ENCODE measurements at places on chromosomes 2 and 18.

DNA sequence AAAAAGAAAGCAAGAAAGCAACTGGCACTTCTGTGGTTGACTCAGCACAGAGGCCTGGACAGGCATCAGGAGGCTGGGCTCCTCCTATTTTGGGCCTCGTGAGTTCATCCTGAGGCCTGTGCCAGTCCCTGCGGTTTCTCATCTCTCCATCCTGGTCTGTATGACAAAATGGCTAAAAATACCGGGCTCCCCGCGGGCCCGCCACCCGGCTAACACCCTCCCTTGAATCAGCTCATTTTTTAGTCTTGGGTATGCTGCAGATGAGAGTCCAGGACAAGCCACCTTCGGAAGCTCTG, 62.3 kb upstream of the YWHAQ start:
- DNase-seq = peak; percentile 81

GRCh38 chr2:180653481-180653880, 326.9 kb upstream of the UBE2E3 start:
- DNase-seq = no peak

GRCh38 chr2:46438794-46439193, 40.6 kb upstream of the TMEM247 start:
- DNase-seq = no peak

GRCh38 chr2:111698743-111699554, 185.0 kb downstream of the ANAPC1 start:
- DNase-seq = peak; percentile 99

GRCh38 chr2:16650287-16651249, 15.1 kb downstream of the CYRIA start:
- peak; percentile 76 for DNase-seq

DNA sequence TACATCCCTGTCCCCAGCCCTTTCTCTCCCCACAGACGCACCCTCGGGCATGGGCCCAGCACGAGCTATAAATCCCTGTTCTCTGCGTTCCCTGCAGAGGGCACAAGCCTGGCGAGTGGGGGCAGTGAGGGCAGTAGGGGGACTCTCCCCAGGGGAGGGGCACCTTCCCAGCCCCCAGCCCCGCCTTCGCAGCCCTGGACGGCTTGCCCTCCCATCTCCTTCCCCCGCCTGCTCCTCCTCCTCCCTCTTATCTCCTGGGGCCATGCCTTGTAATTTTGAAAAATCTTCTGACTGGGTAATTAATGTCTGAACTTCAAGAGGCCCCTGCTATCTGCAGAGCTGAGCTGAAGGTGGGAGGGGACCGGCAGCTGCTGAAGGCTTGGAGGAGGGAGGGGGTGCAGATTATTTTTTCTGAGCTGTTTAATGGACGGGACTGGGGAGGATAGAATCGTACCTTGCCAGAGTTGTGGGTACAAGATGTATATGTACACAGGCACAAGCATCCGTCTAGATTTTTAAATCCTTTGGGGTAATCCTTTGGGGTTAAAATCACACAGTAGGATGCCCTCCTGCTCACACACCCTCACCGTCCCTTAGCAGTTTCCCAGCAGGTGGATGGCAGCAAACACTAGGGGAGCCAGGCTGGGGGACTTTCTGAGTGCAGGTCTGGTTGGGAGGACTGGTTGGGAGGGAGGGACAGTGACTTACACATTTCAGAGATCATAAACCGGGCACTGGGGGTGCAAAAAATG, 121.9 kb downstream of the SMAD7 start:
- DNase-seq = no peak

DNA sequence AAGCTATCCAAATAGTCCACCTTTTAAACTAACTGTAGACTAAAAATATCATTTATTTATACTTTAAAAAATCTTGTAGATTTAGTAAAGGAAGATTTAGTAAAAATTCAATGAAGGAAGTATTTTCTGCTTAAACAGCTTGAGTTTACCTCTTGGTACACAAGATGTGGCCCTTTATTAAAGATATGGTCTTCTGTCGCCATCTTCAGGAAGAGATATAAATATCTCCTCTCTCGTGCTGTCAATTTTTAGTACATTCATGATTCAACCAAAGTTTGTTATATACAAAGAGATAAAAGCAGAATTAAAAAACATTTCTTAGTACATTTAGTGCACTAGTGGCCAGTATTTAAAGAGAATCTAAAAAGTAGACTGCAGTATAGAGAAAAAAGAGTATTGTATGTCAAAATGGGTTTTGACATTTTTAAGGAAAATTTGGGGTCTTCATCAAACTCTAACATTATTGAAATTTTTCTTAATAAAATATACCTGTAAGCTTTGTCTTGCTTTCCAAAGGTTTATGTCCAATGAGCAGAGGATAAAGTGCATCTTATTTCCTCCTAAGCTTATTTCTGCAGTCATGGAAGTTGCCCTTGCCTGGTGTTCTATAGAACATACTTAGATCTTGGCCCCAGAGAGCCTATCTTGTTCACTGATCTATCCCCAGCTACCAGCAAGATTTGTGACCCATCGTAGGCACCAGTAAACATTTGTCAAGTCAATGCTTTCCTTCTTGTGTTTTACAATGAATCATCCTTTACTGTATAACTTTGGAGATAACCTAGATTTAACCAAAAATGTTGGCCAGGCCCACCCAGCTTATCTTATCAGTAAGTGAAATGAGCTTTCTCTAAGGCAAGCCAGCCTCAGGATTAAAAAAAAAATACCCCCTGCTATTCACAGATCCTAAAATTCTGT, 18.5 kb upstream of the EML6 start:
- DNase-seq = peak; percentile 34

DNA sequence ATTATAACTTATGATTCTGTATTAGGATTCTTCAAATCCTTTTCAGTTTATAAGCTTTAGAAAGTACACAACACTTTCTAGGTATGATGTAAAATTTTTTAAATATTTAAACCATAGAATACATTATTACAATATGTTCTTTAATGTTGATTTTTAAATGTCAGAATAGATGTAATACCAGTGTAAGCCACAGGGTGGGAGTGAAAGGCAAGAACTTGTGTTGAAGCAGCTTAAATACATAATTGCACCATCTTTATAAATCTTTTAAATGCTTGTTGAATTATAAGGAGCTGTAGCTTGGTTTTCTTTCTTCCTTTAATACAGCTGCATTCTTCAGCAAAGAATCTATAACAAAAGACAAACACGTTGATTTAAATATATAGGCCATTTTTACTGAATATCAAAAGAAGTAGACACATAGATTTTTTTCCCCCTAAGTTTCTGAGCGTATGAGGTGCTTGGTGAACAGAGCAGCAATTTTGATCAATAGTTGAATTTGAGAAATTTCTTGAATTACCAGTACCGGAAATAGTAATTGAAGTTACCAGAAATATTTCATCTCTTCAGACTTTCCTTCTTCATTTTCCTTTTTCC, 63.0 kb downstream of the TANK start:
- DNase-seq = no peak

DNA sequence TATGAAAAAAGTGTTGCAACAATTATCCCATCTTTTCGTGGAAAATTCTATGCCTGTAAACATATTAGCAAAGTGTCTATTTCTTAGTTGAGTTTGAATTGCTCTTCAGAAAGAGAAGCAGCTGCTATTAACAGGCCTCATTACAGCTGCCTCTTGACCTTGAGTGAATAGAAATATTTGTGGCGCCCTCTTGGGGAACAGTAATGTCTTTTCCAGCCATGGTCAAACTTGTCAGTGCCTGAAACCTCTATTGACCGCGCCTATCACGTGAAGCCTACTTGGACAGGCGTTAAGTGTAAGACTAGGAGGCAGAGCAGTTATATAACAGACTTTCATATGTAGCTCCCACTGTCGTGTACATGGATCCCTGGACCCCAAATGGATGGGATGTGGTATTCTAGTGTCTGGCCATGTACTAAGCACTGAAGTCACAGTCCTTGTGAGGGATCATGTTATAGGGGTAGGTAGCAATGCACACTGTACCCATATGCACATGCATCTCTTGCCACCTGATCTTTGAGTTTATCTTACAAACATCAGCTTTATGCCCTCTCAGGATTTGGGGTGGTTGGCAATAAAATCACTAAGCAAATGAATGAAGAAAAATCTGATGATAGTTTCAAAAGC, 245.0 kb downstream of the PTGR3 start:
- DNase-seq = peak; percentile 18

DNA sequence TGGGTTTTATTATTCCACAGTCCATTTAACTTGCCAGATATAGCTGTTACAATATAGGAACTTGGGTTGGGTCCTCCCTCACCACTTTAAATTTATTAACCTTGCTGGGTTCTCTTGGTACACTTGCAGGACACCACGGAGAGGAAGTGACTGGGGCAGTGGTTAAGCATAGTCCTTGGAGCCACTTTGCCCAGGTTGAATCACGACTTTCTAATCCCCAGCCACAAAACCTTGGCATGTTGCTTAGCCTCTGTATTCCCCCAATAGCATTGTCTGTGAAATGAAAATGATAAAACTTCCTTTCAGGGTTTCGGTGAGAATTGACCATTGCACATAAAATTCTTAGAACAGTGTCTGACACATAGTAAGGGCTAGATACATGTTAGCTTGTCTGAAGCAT, 221.2 kb downstream of the IRS1 start:
- no peak for DNase-seq

- DNase-seq = peak; percentile 38
These were observed 13.9 kb downstream of the SCYGR8 start for GRCh38 chr2:227759411-227760118.

DNA sequence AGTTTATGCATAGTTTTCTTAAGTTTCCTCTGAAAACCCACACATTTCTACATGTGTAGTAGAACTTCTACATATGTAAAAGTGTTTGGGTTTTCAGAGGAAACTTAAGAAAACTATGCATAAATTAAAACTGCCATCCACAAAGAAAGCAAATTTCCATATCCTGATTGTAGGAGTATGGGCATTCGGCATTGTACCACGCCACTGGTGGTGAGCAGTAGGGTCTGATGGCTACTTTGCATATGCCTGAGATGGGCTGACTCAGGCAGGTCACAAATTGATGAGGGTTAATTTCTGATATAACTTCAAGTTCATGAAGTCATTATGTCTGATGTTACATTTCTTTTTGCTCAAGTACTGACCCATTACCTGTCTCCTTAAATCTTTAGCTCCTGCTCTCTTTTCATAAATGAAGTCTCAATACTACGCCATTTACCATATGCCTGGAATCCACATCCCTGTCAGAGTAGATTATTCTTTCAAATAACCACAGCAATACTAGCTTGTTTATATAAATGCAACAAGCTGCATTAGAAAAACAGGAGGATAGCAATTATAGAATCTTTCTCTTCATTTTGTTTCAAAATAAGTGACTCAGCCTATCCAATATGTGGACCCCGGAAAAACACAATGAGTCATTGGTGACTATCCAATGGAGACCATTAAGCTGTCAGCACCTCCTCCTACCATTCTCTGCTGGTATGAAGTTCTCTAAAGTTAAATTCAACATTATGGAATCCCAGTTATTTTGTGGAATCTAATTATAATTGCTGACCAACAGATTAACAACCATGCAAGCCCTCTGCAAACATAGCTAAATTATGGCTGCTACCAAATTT, 355.2 kb upstream of the UBE2E3 start:
- DNase-seq = peak; percentile 82

- DNase-seq = no peak
These were observed 29.4 kb downstream of the ZFP36L2 start for GRCh38 chr2:43196768-43197587.

DNA sequence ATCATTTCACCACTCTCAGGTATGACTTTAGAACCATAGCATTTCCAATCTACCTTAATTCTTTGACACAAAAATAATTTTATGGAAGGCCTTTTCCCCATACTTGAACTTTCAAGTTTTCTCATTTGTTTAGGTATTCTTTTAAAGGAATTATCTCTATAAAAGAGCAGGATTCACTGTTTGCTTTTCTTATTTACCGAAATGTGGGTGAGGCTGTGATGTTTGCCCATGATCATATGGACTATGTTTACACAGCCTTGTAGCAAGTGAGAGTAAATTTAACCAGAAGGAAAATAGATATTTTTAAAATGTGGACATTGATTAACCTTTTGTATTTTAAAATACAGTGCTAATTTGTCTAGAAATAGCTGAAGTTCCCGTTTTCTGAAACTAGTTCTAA, 26.3 kb downstream of the CAB39 start:
- DNase-seq = no peak

GRCh38 chr2:23617811-23618215, 232.8 kb downstream of the KLHL29 start:
- DNase-seq = no peak

DNA sequence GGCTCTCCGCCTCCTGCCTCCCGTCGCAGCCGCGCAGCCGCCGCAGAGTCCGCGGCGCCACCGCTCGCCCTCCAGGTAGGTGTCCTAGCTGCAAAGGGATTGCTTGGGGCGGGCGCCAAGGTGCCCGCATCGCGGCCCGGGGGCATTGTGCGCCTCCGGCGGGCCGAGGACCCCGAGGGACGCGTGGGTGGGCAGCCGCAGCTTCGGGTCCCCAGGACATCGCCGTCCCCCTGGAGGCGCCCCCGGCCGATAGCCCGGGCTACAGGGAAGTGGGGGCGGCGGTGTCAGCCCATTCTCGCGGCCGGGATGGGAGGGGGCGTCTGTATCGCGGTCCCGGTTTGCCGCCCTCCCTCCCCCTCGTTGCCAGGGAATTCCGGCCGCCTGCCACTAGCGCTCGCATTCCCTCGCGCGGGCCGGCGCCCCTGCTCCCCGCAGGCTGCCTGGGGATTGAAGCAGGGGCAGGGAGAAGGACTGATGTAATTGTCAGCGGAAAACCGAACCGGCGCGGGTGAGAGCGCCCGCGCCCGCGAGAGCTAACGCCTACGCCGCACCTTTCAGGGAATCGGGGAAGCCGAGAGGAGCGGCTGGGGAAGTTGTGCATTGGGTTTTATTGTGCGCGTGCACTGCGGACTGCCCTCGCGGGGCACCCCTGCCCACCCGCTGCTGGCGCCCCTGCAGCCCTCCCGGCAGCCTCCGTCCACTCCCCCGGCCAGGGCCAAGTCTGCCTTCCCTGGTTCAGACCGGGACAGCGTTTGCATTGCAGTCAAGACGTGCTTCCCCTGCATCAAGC, 483 bp downstream of the OSBPL6 start:
- peak; percentile 54 for DNase-seq

GRCh38 chr2:129908721-129909373, 70.6 kb upstream of the RAB6C start:
- no peak for DNase-seq

DNA sequence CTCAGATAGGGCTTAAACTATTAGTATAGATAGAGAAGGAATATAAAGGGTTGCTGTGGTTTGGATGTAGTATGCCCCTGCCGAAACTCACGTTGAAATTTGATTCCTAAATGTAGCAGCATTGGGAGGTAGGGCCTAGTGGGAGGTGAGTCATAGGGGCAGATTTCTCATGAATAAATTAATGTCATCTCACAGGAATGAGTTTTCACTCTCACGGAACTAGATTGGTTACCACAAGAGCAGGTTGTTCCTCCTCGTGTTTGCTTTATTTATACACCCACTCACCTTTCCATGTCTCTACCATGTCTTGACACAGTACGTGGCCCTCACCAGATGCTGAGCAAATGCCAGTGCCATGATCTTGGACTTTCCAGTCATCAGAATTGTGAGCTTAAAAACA, 218.2 kb downstream of the RBM43 start:
- peak; percentile 97 for DNase-seq

GRCh38 chr2:45483997-45484396, 127.1 kb downstream of the SRBD1 start:
- no peak for DNase-seq

Measured in astrocyte (in vitro differentiated cells and primary cell).